ENCODE measurements at places on chromosomes 1 and 21. TPM values are rescaled to one million over a fixed set of nuclear protein-coding genes. Genes with fewer than 3 reads are reported as not detected.

The AADACL4 gene
- total RNA-seq: not detected

The CHML gene
- total RNA-seq: 4.1 TPM

GRCh38 chr1:228766788-228767187 lies 31.5 kb downstream of the RHOU start:
- ATAC-seq: no peak

DNA sequence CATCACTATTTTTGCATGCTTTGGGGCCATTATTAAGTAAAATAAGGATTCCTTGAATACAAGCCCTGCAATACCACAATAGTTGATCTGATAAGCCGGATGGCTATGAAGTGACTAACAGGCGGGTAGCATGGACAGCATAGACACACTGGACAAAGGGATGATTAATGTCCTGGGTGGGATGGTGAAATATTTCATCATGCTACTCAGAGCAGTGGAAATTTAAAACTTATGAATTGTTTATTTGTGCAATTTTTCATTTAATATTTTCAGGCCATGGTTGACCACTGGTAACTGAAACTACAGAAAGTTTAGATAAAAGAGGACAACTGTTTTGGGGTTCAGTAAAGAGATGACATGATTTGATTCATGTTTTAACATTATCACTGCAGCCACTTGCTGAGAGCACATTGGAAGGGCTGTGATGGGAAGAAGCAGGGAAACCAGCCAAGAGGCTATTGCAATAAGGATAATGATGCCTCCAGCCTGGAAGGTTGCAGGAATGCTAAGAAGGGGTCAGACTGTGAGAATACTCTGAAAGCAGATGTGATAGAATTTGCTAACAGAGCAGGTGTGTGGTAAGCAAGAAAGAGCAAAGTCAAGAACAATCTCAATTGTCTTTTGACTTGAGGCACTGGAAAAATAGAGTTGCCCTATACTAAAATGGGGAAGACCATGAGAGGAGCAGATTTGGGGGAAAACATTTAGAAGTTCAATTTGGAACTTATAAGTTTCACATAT lies 62.5 kb upstream of the TNFSF4 start:
- ATAC-seq: no peak

DNA sequence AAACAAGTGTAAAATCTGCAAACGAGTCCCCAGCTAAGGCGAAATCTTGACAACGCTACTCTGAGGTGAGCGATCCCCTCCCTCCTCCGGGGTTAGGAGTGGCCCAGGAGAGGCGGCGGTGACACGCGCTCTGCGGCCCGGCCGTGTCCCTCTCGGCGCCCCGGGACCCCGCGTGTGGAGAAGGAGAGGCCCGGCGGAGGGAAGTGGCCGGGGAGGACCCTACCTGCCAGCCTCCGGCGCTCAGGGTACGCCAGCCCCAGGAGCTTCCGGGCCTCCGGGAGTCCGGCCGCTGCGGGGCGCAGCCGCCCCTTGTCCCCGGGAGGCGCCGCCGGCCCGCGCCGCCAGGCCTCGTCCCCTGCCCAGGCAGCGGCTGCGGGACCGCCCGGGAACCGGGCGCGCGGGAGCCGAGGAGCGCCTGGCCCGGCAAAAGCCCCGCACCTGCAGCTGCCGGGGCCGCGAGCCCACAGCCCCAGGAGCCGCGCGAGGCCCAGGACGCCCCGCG lies 543 bp downstream of the ABCB10 start:
- ATAC-seq: peak; percentile 20

DNA sequence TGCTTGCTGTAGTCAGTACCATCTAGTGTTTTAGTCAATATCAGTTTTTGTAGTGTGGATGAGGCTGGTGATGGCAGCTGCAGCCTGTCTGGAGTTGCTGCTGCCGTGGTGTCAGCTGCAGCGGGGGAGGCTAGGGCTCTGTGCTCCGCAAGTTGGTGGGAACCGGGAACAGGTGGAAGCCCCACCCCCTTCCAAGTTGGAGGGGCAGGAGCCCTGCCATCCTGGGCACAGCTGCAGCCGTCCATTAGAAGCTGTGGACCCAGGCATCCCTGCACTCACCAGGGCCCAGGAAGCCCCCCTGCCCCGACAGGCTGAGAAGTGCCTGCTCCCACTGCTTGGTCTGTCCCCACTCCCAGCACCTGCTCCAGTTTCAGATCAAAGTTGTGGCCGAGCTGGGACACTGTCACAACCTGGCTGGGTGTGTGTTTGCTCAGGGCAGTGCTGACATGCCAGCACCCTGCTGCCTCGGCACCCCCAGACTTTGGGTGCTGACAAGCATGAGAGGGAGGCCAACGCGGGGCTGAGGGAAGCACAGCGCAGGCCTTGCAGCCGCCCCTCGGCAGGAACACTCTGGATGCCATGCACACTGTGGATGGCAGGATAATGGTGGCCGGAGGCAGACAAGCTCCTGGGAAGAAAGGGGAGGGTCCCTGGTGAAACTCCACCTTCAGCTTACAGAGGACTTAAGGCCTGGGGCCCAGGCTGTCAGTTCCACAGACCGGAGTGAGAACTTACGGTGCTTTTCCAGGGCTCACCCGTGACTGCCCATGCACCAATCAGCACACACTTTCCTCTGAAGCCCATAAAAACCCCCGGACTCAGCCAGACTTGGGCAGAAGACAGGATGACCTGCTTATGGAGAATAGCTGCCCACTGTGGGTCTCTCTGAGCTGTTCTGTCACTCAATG lies 86.9 kb downstream of the ADARB1 start:
- ATAC-seq: no peak

- no peak for ATAC-seq
Measured at GRCh38 chr21:35649186-35649585, 411.1 kb downstream of the SETD4 start.

DNA sequence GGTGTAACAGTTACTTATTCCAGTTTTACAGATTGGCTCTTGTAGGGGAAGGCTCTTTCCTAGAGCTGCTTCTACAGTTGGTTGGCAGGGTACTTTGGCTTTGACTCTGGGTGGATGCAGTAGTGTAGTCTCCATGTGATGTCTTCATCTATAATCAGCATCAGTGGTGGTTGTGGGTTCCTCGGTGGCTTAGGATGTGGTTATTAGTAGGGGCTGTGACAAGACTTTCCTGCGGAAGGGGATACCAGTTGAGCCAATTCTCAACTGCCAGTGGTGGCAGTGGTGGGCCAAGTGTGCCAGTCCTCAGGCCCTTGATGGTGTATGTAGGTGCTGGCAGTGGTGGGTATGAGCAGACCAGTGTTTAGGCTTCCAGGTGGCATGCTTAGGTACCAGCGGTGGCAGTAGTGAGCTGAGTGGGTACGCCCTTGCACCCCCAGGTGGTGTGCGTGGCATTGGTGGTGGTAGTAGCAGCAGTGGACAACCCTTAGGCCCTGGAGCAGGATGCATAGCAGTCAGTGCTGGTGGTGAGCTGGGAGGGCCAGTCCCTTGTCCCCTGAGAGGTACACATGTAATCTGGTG lies 27.2 kb upstream of the KLF18 start:
- no peak for ATAC-seq

GRCh38 chr1:211942583-211942982 lies 92.8 kb downstream of the INTS7 start:
- no peak for ATAC-seq

Measured in esophagus mucosa (tissue), 1 donor.